ENCODE measurements at places on chromosomes 13 and 19.
A peak's percentile ranks its signal among the peaks of the same experiment; 100 is the strongest.

DNA sequence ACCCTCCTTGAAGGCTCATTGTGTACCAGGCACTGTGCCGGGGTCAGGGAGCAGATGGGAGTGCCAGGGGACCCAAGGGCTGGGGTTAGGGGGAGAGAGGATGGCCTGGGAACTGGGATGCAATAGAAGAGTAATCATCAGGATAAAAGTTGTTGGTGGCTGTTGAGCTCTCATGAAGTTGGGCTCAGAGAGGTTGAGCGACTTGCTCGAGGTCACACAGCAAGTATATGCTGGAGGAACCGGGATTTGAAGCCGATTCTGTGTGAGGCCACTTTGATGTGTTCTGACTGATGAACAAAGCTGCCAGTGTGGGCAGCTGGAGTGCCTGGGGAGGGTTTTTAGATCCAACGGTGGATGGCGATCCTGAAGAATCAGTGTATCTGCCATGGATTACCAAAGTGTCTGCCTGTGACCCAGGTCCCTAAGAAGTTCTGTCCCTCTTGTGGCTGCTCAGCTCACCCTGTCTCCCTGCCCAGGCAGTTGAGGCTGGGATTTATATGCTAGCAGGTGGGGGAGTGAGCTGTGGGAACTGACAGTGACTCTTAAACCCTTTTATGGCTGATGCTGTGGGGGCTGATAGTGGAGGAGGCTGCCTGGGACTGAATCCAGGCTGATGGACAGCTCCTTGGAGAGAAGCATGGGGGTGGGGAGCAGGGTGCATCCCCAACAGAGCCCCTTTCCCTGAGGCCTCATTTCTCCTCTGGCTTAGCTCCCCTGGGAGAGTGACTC, 8.3 kb downstream of the ARHGEF18 start:
- DNase-seq: no peak

- DNase-seq: no peak
These were observed 1.8 kb upstream of the CKM start for GRCh38 chr19:45324349-45324907.

- DNase-seq: peak; percentile 94
These were observed 1.8 kb downstream of the ETHE1 start for GRCh38 chr19:43524922-43525835.

DNA sequence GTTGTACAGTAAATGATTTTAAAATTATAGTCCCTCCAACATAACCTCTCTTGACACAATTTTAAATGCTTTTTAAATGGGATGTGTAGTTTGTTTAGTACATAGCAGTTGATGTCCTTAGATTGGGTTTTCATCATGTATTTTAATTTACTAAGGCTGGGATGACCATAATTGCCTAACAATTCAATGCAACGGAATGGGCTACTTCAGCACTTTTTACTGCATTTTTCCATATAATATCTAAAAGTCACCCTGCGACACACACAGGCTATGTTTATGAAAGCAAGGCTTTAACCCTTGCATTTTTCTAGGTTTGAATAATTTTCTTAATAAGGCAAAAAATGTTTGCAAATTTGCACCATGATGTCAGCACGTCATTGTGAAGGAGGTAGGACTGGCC, 321.0 kb downstream of the DLEU7 start:
- no peak for DNase-seq

DNA sequence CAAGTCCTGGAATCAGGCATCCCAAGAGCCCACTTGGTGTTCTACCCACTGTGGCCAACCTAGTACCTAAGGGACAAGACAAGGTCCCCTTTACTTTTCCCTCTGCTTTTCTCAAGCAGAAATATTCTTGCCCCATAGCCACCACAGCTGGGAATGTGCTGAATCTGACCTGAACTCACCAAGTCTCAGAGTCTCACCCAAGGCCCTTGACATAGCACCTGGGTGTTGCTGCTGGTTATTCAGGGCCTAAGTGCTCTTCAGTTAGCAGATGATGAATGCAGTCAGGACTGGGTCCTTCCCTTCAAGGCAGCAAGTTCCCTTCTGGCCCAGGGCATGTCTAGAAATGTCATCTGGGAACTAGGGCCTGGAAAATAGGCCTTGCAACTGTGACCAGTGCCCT, 201.8 kb upstream of the SERP2 start:
- DNase-seq: no peak

DNA sequence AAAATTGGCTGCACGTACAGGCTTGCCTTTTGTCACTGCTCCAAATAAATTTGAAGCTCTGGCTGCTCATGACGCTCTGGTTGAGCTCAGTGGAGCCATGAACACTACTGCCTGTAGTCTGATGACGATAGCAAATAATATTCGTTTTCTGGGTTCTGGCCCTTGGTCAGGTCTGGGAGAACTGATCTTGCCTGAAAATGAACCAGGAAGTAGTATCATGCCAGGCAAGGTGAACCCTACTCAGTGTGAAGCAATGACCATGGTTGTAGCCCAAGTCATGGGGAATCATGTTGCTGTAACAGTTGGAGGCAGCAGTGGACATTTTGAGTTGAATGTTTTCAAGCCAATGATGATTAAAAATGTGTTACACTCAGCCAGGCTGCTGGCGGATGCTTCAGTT, 16.1 kb upstream of the AKAP11 start:
- no peak for DNase-seq

DNA sequence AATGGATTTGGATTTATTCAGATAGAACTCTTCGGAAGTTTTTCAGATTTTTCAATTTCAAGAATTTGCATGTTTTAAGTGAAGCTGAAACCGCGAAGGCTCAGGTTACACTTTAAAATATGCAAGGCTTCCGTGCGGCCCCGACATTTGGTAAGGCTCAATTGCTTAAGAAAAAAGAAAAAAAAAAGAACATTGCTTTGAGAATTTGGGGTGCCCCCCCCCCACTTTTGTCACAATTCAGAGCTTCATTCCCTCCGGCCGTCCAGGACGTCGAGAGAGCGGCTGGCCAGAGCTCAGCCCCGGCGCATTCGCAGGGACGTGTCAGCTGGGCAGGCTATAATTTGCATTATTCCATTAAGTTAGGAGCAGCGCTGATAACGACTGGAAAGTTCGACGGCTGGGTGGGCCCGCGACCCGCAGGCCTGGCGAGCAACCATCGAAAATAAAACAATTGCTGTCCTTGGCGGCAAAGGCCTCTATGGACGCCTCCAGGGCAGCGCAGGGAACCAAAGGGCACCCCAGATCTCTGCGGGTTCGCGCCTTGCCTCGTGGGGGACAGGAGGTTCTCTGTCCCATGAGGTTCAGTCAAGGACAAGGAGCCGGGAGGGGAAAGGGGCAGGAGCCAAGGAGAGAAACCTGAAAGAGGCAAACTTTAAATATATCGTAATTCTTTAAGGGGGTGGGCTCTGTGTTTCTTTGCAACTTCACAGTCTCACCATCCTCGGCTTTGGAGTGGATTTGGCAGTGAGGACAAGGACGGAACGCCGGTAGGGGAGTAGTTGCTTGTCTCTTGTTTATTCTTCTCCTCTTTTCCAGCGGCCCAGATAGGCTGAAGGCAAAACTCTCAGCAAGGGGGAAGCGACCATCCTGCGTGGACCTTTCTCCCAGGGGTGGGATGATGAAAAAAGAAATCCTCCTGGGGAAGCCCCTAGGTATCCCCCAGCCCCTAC, 7.0 kb downstream of the SOX21 start:
- no peak for DNase-seq

- peak; percentile 60 for DNase-seq
These were observed 11.5 kb upstream of the CYP4F3 start for GRCh38 chr19:15629003-15629880.

- DNase-seq: no peak
These were observed at the start of gene ADGRE3 for GRCh38 chr19:14674764-14675163. Gene ADGRE3, minus strand, starts transcription at chr19:14674844. Its CDS starts 74 bp downstream, at chr19:14674770.

- no peak for DNase-seq
These were observed 9.4 kb downstream of the AP1M1 start for GRCh38 chr19:16207063-16207462.

DNA sequence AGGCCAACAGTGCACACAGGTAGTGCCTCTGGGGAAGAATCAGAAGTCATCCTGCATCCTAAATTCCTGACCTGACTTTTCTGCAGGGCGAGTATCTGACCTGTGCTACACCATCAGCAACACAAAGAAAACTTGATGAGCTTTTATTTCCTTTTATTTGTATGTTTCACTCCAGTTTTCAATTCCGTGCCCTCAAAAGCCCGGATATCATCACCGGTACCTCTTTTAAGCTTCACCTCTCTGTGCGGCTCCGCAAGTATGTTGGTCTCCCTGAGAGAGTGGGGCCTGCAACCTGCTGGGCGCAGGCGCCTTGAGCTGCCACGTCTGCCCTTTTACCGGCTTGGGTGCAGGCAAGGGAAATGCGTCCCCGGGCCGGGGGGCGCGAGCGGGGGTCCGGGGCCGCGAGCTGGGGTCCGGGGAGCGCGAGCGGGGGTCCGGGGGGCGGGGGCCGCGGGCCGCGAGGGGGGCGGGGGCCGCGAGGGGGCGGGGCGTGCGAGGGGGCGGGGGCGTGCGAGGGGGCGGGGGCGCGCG, 4.3 kb upstream of the DUXA start:
- DNase-seq: no peak

GRCh38 chr19:41565379-41565720, 10.6 kb upstream of the CEACAM21 start:
- no peak for DNase-seq

GRCh38 chr13:77725071-77725470, 27.6 kb downstream of the SLAIN1 start:
- no peak for DNase-seq

- no peak for DNase-seq
These were observed 23.2 kb upstream of the CRTC1 start for GRCh38 chr19:18660051-18660910.

DNA sequence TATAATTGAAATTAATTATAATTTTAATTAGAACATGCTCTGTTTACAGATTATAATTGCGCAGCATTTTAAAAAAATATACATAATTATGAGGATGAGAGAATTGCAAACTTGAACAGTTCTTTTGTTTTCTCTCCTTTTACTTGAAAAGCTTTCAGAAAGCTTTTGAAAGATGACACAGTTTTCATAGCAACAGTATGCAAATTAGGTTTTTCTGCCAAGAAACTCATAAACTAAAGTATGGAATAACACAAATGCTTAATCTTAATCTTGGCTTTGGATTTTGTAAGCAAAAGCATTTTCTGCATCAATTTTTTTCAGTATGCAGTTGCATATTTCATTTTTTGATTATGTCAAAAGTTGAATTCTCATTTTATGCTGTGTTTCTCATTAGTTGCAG, 32.8 kb upstream of the AKAP11 start:
- no peak for DNase-seq

GRCh38 chr13:34310539-34310938, 492.6 kb downstream of the RFC3 start:
- DNase-seq: no peak

DNA sequence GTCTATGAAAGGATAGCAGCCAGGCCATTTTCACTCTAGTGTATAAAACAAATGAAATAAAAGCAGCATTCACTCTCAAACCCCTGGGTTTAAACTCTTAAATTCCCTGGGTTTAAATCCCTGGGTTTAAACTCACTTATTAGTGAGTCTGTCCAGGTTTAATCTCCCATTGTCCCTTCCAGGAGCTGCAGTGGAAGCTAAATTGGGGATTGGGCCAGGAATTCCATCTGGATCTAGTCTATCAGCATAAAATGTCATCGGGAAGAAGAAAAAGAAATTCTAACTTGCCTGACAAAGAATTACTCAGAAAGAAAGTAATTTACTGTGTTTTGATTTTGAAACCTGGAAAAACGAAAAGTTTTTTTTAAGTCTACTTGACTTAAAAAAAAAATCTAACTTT, 54.8 kb downstream of the FRY start:
- DNase-seq: no peak

Data from SW480 (cell line).